ENCODE measurements at places on chromosomes 16 and 17.

DNA sequence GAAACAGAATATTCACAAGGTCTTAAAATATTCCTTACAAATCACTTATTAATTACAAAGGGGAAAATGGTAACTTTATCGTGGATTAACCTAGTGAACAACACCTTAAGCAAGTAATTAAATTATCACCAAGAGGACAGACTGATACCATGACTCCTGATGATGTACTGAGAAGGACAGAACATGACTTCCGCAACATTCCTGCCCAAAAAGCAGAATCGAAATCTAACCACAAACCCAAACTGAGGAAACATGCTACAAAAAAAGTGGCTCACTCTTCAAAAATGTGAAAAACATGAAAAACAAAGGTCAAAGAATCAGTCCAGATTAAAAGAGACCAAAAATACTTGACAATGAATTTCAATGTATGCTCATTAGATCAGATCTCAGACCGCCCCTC, 151.5 kb downstream of the AATF start:
- DNase-seq, result no peak

DNA sequence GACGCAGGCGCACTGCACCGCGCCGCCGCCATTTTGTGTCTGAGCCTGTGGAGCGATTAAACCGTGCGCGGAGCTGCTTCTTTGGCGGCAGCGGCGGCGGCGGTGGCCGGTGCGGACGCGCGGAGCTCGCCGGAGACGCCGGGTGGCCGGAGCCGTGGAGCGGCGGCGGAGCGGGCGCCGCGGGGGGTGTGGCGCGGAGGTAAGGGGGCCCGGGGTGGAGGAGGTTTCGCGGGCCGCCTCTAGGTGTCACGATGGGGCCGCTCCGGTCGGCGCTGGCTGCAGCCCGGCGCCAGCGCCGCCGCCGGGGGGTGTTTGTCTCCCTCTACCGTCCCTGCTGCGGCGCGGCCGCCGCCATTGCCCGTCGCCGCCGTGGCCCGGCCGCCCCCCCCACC, at the start of gene CTCF:
Gene CTCF, plus strand, starts transcription at position 1 of the 392 bp plus-strand sequence. CDS start 48,307 bp downstream, outside the sequence.
- no peak for DNase-seq

DNA sequence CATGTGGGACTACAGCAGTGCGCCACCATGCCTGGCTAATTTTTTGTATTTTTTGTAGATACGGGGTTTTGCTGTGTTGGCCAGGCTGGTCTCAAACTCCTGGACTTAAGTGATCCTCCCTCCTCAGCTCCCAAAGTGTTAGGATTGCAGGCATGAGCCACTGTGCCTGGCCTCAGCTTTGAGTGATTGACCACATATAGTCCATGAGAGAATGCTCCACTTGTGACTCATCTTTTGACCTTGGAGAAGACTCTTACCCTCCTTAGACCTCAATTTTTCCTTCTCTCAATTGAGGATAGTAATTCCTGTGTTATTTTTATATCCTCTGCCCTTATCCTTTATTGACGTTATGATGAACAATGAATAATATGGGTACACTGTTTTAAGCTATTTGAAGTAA, 30.9 kb upstream of the DUSP14 start:
- DNase-seq, result peak; percentile 33

- no peak for DNase-seq
Measured at GRCh38 chr16:11101695-11102522, 154.1 kb downstream of the SOCS1 start.

DNA sequence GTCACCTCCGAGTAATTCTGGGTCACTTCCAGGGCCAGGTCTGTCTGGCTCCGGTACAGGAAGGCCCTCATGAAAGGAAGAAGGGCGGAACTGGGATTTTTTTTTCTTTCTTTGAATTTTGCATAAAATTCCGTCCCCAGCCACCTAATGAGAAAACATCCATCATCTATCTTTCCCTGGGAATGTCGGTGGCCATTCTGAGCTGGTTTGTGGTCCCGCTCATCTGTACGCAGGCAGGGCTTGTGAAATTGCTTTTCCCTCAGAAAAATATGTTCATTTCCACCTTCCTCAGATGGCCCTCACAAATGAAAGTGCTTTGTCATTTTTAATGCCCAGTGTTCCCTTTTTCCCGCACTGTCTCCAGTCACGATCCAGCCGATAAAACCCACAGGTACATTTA, 353.0 kb upstream of the ZFHX3 start:
- no peak for DNase-seq

DNA sequence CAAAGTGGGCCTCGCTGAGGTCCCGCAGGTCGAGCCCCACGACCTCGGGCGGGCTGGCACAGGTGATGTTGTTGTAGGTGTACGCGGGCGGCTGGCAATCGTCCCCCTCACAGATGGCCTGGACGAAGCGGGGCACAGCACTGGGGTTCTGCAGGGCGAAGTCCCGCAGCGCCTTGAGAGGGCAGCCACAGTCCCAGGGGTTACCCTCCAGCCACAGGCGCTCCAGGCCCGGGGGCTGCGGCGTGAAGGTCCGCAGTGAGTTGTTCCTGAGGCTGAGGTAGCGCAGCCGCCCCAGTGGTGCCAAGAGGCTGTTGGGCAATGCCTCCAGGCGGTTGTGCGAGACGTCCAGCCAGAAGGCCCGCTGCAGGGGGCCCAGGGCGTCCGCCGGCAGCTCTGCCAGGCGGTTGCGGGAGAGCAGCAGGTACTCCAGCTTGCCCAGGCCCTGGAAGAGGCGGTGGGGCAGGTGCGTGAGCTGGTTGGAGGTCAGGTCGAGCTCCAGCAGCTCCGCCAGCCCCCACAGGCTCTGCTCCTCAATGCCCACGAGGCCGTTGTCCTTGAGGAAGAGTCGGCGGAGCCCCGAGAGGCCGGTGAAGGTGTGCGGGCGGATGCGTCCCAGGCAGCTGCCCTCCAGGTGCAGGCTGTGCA, 2.8 kb downstream of the IGFALS start:
- DNase-seq, result no peak

DNA sequence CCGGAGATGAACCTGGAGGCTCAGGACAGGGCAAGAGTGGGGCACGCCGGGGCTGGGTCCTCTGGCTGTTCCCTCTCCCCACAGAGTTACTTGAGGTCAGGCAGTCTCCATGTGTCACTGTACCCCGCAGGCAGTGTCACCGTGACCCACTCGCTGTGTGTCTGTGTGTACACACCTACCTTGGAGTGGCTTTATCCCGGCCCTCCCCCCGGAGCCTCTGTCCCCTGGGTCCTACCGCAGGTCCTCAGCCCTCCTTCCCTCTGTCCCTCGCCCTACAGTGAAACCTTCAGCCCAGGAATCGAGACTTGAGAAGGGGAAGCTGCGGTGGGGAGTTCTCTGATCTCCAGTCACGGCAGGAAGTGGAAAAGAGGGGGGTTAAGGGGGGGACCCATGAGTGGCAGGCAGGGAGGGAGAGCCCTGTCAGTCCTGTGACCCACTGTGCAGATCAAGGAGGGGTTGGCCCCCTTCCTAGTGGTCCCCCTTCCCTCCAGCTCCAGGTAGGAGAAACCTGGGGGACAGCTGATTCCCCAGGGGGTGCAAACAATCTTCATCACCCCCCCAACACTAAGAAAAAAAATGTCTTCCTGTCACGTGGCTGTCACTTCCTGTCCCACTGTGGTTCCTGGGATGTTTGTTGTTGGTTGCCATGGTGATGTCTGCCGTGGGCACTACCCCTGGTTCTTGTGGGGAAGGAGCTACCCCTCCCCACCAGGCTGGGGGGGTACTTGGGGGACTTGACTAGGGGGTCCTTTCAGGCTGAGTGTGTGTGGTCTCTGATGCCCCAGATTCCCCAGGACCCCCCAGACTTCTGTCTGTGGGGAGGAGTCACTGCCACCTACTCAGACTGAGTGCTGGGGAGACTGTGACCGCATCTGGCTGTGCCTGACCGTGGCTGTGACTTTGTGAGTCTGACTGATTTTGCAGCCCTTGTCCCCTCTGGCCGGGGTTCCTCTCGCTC, 13.7 kb downstream of the RARA start:
- DNase-seq, result no peak

DNA sequence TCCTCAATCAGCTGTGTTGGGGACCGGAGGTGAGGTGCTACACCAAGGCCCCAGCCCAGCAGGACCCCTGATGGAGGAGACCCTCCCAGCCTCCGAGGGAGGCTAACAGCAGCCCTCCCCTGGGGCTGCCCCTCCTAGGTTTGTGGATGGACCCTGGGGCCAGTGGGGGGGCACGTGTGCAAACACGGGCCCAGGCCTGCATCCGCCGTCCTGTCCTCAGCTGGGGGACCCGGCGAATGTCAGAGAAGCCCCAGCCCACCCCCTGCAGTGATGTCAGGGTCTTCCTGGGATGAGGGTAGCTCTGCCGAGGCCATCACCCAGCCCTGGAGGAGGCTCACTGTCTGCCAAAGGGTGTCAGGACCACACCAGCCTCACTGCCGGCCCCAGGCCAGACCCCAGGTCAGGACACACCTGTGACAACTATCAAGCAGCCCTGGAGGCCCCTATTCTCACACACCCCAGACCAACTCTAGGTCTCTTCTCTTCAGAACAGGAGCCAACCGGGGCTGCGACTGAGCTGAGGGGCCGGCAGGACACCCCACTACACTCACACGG, 26.7 kb downstream of the CEP131 start:
- no peak for DNase-seq

All from HS-27A (cell line).